ENCODE measurements at places on chromosomes 5 and 9. TPM values are rescaled to one million over a fixed set of nuclear protein-coding genes. Genes with fewer than 3 reads are reported as not detected.

DNA sequence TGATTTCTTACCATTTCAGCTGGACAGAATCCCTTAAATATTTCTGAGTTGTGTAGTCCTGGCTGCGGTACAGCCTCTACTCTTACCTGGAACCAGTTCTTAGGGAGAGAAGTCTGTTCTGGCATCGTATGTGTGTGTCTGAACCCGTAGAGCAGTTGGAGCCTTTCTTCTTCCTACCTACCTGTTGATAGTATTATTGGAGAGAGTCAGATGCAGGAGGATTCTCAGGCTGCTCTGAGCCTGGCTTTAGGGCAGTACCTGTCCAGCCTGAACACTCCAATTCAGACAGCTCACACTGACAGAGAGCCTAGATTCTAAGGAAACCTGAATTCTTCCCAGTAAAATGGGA is 190.1 kb downstream of the CD180 start:
- no peaks in the 10 kb centered on the region for H3K36me3 ChIP-seq
- H3K27ac ChIP-seq, result peak overlapping the region; percentile 15
- peak overlapping the region; percentile 63 for H3K4me3 ChIP-seq
- H3K27me3 ChIP-seq, result no peaks in the 10 kb centered on the region

- DNase-seq, result no peak
- no peak overlapping the region for H3K27ac ChIP-seq
- H3K36me3 ChIP-seq, result no peaks in the 10 kb centered on the region
- H3K4me3 ChIP-seq, result no peak overlapping the region
- no peaks in the 10 kb centered on the region for H3K27me3 ChIP-seq
Observed at GRCh38 chr5:142063878-142064331, 44.7 kb upstream of the NDFIP1 start.

DNA sequence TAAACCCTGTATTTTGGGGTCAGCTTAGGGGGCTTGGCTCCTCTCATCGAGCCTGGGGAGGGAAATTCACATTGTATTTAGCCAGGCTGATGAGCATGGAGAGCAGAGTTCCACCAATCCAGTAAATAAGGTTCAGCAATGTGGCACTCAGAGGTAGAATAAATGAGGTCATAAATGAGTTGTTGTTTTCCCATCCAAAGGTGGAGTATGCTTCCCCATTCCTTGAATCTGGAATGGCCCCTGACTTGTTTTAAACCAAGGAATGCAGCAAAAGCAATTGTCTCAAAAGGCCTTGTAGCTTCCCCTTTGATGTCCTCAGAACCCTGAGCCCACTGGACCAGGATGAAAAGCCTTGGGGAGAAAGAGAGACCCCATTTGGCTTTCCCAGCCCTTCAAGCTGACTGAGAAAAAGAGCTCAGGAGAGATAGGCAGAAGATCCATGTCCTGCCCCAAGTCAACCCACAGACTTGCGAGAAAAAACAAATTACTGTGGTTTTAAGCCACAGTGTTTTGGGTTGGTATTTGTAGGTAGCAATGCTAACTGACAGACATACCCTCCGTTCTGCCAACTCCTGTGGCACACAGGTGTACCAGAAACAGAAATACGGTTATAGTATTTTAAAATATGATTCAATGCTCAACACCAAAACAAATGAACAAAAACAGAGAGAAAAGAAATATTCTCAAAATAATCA is 566.0 kb upstream of the DMAC1 start:
- no peaks in the 10 kb centered on the region for H3K4me1 ChIP-seq
- H3K27ac ChIP-seq, result no peak overlapping the region
- H3K27me3 ChIP-seq, result no peaks in the 10 kb centered on the region
- H3K36me3 ChIP-seq, result no peaks in the 10 kb centered on the region
- no peak for DNase-seq

DNA sequence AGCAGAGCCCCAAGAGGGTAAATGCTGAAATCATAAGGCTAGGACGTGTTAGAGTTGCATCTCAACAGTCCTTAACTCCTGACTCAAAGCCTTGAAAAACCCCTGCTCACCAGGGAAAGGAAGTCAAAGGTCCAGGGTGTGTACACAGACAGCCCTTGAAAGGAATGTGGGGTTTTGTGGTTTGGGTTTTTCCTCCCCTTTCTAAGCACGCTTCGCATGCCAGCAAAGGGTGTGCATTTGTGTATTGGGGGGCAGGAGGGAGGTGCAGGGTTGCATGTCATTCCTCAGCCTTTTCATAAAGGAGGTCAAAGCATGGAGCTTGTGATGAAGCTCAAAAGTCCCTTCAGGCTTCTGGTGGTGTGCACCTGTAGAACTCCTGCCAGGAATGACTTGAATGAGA is 17.3 kb upstream of the XPA start:
- no peak overlapping the region for H3K4me3 ChIP-seq
- H3K36me3 ChIP-seq, result no peaks in the 10 kb centered on the region
- peak; percentile 62 for DNase-seq
- peaks cover 14% of the 10 kb centered on the region for H3K27me3 ChIP-seq

DNA sequence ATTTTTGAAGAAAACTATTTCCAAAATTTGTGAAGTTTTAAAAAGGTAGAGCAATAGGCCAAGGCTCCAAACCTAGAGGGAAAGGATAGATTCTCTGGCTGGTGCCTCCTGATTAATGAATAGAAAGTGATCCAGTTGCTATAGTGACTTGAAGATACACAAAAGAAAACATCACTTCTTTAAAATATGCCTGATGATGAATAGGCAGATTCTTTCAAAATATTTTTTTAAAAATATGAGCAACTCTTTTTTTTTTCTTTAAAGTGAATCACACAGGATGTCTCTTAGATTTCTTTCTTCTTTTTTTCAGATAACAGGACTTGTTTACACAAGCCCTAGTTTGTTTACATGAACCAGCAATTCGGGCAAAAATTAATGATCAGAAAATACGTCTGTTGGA is 124.4 kb downstream of the RFK start:
- peak overlapping the region; percentile 74 for H3K27ac ChIP-seq
- DNase-seq, result no peak
- H3K36me3 ChIP-seq, result no peaks in the 10 kb centered on the region
- no peak overlapping the region for H3K4me3 ChIP-seq
- H3K4me1 ChIP-seq, result no peaks in the 10 kb centered on the region

- DNase-seq, result no peak
- H3K4me3 ChIP-seq, result no peak overlapping the region
- no peak overlapping the region for H3K27ac ChIP-seq
- H3K4me1 ChIP-seq, result peaks cover 21% of the 10 kb centered on the region
Observed at GRCh38 chr5:136808756-136809155, 443.4 kb upstream of the TRPC7 start.

- H3K27ac ChIP-seq, result no peak overlapping the region
- H3K27me3 ChIP-seq, result no peaks in the 10 kb centered on the region
- no peak for DNase-seq
- H3K36me3 ChIP-seq, result no peaks in the 10 kb centered on the region
- H3K4me1 ChIP-seq, result peaks cover 46% of the 10 kb centered on the region
Observed at GRCh38 chr5:65967288-65968066, 41.1 kb downstream of the ERBIN start.

DNA sequence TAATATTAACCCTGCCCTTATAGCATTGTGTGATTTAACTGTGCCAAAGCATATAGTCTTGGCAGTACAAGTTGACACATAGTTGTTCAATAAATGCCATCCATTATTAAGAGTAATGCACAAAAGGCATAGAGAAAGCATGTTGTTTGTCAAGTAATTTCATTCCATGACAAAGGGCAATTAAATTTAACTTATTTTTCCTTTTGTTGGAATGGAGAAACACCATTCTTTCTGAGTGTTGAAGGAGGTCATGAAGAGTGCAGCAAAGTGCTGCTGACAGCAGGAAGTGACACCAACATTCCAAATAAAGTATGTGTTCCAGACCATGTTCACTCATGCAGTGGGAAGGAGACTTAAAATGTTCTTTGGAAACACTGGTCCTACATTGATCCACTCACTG is 29.1 kb downstream of the ANKDD1B start:
- no peak for DNase-seq
- H3K36me3 ChIP-seq, result no peaks in the 10 kb centered on the region
- H3K27me3 ChIP-seq, result no peaks in the 10 kb centered on the region
- H3K27ac ChIP-seq, result no peak overlapping the region

GRCh38 chr9:85056203-85056572 is 386.7 kb downstream of the NTRK2 start:
- H3K4me1 ChIP-seq, result no peaks in the 10 kb centered on the region
- DNase-seq, result no peak
- H3K4me3 ChIP-seq, result no peak overlapping the region
- H3K27me3 ChIP-seq, result peaks cover 4% of the 10 kb centered on the region

- H3K27ac ChIP-seq, result no peak overlapping the region
- H3K4me3 ChIP-seq, result no peak overlapping the region
- DNase-seq, result peak; percentile 55
- H3K27me3 ChIP-seq, result peaks cover 10% of the 10 kb centered on the region
Observed at GRCh38 chr9:95344735-95345325, 27.3 kb upstream of the FANCC start.

The COQ4 gene
- 37.6 TPM for total RNA-seq

The COL23A1 gene
- total RNA-seq, result 1.5 TPM

Measured in esophagus muscularis mucosa (tissue), 4 donors.